ENCODE measurements at places on chromosomes 5 and 9.

DNA sequence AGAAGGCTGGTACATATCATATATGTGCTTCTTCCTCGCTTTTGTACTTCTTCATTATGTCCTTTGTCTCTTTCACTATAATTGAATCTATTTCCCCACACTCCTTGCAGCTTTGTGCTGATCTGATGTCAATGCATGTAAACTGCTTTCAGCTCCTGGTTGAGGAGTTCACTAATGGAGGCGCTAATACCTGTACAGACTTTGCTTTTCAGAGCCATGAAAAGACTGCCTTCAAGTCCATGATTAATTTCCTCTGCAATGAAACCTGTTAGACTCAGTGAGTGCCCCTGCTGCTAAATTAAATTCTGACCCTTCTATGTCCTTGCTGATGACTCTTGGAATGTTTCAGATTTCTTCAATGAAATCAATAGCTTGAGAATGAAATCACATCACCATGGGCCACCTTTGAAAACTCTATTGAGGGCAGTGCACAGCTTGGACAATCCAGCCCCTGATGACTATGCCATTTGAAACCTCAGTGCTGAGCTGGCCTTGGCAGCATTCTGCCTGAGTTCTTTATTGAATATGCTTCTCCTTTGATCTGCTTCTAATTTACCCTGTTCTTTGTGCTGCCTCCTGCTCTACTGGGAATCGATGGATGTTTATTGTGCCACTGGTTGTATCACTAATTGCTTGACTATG lies 358.2 kb upstream of the DMAC1 start:
- no peak for DNase-seq

DNA sequence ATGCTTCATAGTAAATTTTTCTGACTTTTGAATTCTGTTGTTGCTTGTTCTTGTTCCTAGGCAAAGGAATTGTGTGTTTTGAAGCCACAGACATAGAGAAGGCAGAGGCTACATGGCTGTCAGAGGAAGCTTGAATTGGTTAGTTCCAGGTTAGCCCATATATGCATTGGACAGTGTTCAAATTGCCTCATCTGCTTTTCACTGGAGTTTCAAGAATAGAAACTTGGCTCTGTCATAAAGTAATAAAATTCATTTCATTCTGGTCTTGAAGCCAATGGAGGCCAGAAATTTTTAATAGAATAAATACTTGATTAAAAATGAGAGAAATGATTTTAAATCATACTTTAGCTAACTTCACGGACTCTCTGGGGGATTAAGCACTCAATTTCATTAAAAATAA lies 178.0 kb downstream of the YIPF5 start:
- DNase-seq, result no peak

DNA sequence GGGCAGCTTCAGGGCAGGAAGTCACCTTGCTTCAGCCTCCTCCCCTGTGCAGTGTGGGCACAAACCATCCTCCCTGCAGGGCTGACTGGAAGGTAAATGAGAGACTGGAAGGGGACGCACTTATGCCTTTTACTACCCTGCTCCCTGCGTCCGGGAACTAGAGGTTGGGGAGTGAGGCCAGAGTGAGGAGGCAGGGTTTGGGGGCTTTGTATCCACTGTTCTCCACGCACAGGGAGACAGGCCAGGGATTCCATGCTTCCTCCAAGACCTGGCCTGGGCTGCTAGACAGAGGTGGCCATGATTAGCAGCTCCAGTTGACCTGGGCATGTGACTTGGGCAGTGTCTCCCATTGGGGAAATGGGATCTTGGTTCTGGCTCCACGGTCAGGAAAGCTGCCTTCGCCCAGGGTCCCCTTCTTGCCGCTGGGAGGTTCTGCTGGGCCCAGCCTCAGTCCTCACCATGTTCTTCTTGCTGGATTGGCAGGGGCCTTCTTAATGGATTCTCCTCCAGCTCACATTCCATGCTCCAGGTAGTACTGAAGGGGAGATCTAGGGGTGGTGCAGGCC lies 37.0 kb upstream of the PSD2 start:
- no peak for DNase-seq

DNA sequence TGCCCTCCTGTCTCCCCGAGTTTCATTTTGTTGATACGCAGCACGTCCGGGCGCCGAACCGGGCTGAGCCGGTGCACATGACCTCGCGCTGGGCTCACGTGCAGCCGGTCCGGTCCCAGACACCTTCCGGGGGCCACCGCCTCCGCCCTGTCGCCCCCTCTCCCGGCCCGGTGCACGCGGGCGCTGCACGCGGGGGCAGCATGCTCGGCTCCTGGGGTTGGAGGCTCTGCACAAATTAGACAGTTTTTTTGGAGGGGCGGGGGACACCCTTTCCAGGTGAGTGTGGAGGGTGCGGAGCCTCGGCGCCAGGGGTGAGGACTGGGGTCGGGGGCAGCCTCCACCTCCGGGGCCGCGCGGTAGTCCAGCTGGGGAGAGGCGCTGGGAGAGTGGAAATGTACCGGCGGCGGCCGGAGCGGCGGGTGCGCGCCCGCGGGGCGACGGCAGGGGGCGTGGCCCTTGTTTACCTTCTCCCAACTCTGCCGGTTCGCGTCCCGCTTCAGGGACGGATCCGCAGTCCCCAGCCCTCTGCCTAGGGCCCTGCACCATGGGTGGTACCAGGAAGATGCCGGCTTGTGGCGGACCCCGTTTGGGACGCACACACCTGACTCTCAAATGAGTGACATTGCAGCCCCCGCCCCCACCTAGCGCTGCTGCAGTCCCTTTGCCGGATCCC lies 1.1 kb downstream of the JADE2 start:
- DNase-seq, result peak; percentile 56

GRCh38 chr5:178525906-178526732 lies 64.1 kb downstream of the COL23A1 start:
- DNase-seq, result no peak

- no peak for DNase-seq
Observed at GRCh38 chr9:75529463-75529862, 361.0 kb upstream of the PCSK5 start.

GRCh38 chr5:66757219-66757833 lies 161.1 kb downstream of the MAST4 start:
- no peak for DNase-seq

- no peak for DNase-seq
Observed at GRCh38 chr5:167898361-167899042, 392.9 kb upstream of the WWC1 start.

DNA sequence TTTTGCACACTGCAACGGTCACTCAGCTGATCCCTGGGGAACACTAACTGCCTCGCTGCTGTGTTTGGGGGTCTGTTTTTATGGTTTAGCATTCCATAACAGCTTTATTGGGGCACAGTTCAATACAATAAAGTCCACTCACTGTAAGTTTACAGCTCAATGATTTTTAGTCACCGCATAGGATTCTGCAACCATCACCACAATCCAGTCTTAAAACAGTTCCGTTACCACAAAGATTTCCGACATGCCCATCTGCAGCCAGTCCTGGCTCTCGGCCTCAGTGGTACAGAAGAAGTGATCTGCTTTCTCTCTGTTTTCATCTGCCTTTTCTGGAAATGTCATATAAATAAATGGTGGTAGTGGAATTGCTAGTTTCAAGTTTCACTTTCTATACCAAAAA lies 23.6 kb downstream of the OR2V2 start:
- no peak for DNase-seq

DNA sequence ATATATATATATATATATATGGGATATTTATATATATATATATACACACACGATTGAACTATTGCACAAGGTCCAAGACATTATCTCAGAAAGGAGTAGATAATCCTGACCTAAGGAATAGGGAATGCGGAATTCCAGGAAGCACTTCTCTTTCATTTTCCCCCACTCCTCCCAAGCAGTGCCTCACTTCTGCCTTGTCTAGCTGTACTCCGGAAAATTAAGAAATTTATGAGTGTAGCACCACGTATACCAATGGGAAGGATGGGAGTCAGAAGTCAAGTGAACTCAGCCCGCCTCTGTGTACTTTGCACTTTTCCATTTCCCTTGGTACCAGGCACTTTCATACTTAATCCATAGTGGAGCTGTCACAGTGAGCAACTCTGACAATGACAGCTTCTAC lies 10.9 kb downstream of the SLC36A1 start:
- DNase-seq, result no peak

DNA sequence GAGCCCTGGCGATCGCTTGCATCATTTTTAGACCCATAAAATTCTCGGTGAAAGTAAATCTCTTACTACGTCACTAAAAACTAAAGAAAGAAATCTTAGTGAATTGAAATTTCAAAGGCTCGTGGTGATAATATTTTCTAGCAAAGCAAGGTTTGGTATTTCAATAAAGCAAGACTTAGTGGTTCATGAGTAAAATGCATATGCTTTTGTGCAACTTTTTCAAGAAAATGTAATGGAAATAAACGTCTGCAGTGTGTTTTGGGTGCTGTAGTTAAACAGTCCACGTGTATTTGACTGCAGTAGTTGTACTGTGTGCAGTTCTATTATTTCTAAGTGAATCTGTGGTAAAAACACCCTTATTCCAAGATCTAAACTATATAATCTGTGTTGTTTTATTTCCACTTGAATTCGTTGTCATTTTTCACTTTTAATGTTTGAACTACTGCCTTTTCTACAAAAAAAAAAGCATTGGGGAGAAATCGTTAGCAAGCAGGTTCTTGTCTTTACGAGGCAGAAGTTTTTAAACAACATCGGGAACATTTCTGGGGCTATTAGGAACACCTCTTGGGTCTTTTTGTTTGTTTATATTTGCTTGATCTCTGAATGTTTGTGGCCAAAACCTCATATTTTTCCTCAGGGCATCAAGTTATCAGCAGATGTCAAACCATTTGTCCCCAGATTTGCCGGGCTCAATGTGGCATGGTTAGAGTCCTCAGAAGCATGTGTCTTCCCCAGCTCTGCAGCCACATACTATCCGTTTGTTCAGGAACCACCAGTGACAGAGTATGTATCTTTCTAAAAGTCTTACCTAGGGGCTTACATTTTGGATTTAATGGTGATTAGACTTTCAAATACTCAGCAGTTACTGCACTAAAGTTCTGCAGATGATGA lies 960 bp downstream of the SECISBP2 start:
- no peak for DNase-seq

- no peak for DNase-seq
Observed at GRCh38 chr9:96048956-96049831, 173.7 kb downstream of the ERCC6L2 start.

GRCh38 chr5:40431734-40432133 lies 248.0 kb upstream of the PTGER4 start:
- no peak for DNase-seq

DNA sequence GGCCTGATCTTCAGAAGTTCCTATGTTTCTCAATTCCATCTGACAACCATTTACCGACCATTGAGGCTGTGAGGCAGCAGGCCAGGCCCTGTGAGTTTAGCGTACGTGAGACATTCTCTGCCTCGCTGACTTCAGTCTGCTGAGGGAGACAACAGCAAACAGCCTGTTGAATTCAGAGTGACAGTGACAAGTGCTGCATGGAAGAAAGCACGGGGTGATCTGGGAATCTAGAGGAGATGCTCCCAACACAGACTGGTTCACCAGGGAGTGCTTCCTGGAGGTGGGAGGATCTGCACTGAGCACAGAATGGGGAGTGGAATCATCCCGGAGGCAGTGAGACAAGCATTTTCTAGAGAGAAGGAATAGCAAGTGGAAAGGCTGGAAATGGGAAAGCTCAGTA lies 10.0 kb upstream of the DDX41 start:
- no peak for DNase-seq
